Activated CD8-positive, alpha-beta memory T cell treated with anti-CD3 and anti-CD28 coated beads for 24 hours (primary cell): ENCODE measurements at places on chromosomes 7 and 10.

- DNase-seq: no peak
These were observed 311.9 kb upstream of the POT1 start for GRCh38 chr7:125241548-125241947.

GRCh38 chr10:61465901-61466632 lies 12.9 kb upstream of the TMEM26 start:
- DNase-seq: no peak

DNA sequence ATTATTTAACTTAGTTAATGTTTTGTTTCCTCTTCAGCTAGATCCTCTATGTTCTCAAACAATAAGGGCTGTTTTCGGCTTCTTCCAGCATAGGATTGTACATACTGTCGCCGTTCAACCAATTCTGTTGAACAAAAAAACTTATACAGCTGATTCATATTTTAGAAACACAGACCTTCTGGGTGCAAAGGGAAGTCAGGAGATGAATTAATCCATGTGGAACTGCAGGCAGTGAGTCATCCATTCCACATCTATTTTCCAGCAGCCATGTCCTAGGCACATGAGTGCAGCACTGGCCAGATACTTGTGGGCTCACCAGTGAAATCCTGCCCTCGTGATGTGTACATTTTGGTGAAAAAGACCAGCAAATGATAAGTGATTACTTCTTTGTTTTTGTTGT lies 163.2 kb downstream of the JAZF1 start:
- no peak for DNase-seq

GRCh38 chr10:7507887-7508726 lies 97.3 kb upstream of the SFMBT2 start:
- peak; percentile 76 for DNase-seq

DNA sequence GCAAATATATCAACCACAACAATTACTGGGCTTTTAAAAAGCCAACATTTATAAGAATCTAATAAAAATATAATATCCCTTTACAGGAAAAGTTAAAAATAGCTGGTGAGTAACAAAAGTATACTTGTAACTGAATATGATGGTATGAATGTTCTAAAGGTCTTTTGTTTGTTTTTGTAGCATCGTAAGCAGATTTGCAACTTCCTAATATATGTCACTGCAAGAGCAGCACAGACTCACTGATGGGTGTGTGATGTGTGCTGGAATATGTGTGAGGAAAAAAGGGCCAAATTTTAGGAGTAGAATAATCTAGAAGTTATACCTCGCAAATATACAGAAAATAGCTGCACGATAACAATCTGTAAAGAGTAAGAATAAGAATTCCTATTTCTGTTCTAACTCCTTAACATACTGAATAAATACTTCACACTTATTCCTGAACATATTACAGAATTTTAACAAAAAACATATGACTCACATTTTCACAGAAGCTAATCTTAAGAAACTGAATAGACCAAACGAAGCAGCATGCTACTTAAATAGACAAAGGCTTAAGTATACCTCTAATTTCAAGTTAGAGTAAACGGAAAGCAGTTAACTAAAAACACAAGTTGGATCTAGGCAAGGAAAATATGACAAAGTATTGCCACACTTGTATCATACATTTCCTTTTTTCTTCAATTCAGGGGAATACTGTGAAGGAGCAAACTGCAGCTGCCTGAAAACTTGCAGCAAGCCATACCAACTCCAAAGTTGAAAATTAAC lies 9.6 kb downstream of the ETV1 start:
- no peak for DNase-seq

DNA sequence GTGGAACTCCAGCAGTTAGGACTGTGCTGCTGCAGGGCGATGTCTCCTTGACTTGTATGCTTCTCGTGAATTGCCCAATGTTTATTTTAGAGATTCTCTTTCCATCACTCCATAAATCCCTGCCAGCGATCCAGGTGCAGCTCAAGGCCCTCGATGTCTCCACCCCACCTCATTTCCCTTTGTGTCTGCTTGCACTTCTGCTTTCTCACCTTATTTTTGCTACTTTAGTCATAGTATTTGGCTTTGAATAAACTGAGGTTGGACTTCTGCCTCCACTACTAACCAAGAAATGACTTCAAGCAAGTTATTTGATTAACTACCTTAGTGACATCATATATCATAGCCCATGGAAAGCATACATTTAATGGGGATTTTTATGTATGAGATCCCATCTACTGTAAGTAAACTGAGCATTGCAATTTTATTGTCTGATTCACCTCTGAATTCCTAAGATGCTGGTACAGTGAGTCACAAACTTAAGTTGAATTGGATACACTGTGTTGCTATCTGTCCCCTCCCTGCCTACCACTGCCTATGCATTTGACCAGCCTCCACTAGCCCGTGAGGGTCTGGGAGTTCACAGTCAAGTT lies 255.8 kb downstream of the ABCA13 start:
- no peak for DNase-seq

DNA sequence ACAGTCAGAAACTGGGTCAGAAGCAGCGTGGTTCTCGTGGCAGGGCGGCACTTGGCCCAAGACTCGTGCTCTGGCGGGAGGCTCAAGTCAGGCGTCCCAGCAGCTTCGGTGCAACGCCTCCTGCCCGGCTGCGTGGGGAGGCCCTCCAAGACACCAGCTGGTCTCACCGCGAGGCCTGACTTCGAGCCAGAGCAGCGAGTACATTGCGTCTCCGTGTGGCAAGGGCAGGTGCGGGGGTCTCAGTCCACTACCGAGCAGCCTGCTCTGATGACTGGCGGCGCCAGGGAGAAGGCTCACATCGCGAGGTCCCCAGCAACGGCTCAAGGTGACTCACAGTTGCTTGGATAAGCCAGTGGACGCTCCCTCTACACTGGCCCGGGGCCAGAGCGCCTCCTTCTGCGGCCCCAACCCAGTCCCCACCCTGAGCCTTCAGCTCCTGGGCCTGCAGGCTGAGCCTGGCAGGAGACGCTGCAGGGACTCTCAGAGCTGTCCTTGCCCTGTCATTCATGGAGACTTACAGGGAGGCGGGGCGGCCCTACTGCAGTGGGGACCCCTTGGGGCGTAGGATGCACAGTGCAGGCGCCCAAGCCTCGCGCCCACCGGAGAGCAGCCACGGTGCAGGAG lies 41.9 kb upstream of the PRKAR1B start:
- DNase-seq: no peak

DNA sequence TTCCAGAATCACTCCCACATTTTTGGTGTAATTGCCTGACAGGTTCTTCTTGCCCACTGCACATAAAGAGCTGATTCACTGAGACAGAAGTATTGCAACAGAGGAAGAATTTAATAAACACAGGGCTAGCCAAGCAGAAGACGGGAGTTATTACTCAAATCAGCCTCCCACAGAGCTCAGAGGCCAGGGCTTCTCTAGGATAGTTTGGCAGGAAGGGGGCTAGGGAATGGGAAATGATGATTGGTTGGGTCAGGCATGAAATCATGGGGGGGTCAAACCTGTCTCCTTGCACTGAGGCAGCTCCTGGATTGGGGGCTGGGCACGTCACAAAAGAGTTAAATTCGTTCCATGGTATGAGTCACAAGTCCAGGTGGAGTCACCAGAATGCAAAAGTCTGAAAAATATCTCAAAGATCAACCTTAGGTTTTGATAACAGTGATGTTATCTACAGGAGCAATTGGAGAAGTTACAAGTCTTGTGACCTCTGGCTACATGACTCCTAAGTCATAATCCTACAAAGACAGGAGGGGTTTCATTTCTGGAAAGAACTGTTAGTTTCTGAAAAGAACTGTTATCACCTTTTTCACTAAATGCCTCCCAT lies 30.2 kb upstream of the ERCC6 start:
- DNase-seq: no peak

GRCh38 chr10:125592897-125593296 lies 90.1 kb downstream of the TEX36 start:
- DNase-seq: no peak

GRCh38 chr7:128913870-128914565 lies 3.5 kb upstream of the KCP start:
- no peak for DNase-seq

DNA sequence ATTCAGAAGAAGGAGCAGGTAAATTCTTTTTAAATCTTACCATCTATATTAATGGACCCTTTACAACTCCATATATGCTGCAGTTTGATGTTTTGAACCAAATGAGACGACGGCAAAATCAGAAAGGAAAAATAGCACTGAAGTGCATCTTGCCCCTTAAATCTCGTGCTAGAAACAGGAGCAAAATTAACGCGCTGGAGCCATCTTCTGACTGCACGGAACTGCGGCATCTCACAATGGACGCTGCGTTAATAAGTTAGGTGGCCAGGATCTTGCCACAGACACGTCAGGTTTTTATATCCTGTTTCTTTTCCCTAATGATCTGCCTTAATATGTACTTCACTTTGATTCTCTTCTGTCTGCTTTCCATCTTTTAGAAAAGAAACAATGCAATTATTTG lies 354.5 kb downstream of the TFEC start:
- DNase-seq: no peak

- DNase-seq: no peak
These were observed 18.5 kb upstream of the NPFFR1 start for GRCh38 chr10:70302292-70302691.

DNA sequence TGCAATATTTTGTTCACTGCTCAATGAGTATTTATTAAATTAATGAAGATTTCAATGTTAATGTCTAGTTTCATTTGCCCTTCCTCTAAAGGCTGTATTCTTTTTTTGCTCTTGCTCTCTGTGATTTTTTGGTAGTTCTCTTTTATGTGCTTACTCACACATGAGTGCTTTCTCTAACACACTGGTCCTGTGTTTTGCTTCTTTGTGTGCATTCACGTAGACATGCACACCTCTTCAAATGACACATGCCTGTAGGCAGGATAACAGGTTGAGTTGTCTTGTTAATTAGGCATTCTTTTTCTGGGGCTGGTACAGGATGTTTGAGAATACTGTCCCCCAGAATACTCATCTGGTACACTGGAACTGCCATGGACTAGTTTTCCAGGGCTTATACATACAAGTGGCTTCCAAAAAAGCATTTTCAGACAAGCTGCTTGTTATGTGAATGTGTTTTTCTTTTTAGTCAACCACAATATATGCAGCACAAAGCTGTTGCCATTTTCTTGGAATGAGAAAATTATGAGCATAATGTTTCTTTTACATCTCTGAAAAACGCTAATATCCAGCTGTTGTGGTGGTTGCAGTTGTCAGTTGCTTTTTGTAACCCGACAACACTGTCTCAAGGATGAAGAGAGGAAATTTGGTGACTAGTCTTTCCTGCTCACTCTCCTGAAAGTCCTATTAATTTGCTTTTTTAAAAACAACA lies 416.4 kb downstream of the AUTS2 start:
- DNase-seq: no peak

- DNase-seq: no peak
These were observed 67.1 kb downstream of the MTURN start for GRCh38 chr7:30201921-30202320.

- DNase-seq: peak; percentile 75
These were observed 1.1 kb downstream of the MEPCE start for GRCh38 chr7:100430493-100431285.

- no peak for DNase-seq
These were observed 419.2 kb upstream of the NFE2L3 start for GRCh38 chr7:25732766-25733217.

- DNase-seq: no peak
These were observed 94.0 kb downstream of the MMRN2 start for GRCh38 chr10:86863484-86863842.

DNA sequence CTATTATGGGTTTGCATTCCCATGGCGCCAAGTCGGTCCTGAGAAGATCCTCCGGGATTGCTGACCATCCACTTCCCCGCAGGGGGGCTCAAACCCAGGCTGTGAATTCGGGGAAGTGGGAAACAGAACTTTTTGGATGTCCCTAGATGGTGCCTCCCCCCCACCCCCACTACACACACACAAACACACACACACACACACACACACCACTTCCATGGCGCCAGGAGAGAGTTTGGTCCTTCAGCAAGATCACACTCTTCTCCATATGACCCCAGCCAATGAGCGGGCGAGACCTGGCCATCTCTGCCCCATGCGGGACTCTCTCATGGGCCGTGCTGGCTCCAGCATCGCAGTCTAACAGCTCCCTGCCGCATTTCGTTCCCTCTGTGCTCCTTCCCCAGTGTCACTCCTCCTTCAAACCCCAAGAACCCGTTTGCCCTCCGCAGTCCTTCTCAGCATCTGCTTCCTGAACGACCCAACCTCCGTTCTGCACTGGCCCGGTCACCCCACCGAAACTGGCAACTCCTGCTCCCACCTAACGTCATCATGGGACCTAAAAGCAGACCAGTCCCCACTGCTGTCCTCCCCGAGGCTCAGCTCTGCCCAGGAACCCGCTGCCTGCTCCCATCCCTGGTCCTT lies 32.1 kb upstream of the TNRC18 start:
- no peak for DNase-seq

DNA sequence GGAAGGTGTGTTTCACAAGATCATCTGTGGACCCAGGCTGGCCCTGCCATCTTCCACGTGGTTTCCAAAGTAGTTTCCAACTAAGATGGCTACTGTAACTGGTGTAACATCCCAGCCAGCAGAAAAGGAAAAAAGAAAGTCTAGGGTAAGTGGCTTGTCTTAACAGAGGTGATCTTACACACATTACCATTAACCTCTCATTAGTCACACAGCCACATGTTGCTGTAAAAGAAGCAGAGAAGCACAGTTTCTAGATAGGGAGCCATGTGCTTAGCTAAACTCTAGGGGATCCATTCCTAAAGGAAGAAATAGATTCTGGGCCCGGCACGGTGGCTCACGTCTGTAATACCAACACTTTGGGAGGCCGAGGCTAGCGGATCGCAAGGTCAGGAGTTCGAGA lies 54.3 kb downstream of the ZNF438 start:
- DNase-seq: no peak

- DNase-seq: peak; percentile 73
These were observed 818 bp upstream of the SUPV3L1 start for GRCh38 chr10:69179089-69179742.

DNA sequence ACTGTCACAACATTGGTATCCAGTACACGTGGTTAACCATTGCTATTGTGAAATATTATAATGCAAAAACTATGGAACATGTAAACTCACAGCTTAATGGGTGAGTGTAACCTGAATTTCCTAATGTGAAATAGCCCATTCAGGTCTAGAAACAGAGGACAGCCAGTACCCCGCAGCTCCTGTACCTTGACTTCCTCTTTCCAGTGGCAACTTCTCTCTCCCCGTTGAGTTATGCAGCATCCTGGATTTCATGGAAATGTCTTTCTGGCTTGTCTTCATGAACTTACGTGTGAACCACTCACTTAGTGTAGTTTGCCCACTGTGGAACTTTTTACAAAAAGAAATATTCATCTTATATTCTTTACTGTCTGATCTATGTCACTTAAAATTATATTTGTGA lies 384.4 kb downstream of the DPP6 start:
- no peak for DNase-seq

GRCh38 chr10:88991161-88991898 lies 732 bp downstream of the FAS start:
- DNase-seq: peak; percentile 90

DNA sequence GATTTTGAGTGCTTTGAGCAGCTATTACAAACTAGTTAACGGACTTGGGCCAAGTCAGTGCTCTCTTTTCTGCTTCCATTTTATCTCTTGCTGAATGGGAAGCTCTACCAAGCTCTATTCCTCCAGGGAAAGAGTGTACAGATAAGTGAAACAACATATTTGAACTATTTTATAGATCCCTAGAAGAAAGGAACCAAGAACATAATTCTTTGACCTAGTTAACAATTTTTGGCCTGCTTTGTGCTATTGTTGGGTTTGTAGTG lies 244.8 kb downstream of the PRKG1 start:
- DNase-seq: no peak
